ENCODE measurements at places on chromosomes 12 and 14.

GRCh38 chr14:96145116-96145864 lies 59.3 kb upstream of the BDKRB2 start:
- DNase-seq = no peak

DNA sequence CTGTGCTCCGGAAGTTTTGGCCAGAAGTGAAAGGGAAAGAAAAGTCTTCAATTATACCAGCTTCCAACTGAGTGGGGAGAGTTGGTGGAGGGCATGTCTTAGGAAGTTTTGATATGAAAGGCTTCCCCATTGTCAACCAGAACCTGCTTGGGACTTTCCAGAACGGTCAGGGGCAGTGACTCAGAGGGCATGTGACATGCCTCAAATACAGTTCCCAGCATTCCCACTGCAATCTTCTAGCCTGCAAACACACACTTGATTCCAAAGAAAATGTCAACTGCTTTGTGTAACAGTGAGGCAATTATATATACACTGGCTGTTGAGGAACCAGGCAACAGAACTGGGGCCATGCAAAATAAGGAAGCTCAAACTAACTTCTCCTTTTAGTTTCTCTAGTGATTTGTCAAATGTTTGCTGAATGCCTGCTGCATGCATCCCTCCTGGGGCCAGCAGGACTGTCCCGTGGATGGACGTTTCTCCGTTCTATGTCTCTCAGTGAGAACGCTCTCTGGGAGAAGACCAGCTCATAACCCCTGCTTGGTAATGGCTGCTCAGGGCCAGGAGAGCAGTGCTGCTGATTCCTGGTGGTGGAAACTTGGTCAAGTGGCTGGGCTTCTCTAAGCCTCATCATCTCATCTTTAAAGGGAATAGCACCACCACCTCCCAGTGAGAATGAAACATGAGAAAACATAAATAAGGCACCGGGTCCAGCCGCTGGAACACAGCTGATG lies 18.3 kb downstream of the SLC25A47 start:
- DNase-seq = no peak

DNA sequence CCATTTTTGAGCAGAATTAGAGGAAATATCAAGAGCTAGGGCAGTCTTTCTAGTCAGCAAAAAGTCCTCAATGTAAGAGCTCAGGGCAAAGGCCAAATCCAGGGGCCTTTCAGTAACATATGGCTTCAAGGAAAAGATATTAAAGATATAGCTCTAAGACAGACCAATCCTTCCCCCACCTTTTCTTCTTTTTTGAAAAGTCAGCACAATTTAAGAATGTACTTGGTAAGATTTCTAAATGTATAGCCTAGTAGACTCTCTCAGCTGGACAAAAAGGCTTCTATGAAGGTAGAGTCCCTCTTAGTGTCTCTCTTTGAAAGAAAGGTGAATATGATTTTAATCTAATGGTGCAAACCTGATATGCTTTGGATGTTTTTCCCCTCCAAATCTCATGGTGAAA lies 515.7 kb downstream of the VRK1 start:
- DNase-seq = no peak

DNA sequence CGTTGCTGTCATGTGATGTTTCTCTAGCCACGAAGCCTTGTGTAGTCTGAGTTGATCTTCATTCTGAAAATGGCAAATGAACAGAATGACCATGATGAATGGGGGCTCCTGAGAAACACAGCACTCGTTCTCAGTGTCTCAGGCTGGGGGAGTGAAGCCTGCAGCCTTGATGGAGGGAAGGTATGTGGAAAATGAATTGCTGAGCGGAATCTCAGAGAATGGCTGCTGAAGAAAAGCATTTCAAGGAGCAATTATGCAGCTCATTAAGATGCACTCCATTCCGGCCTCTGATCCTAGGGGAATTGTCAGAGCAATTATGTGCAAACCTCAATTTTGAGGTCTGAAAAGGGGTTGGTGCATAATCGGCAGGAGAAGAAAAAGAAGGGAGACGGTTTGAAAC lies 167.1 kb downstream of the CHST11 start:
- DNase-seq = no peak

DNA sequence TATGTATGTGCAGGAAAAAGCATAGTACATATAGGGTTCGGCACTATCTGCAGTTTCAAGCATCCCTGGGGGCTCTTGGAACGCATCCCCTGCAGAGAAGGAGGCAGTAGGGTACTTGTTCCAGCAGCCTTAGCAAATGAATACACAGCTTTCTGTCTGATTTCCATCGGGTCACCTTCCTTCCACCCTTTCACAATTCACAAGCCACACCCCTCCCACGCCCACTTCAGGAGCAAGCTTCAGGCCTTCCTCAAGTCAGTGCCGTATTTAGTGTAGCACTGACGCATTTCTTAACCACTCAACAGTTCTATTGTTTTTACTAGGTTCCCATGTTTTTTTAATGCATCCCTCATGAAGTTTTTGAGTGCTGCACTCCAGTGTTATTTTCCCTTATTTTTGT lies 64.2 kb downstream of the CLMN start:
- DNase-seq = no peak

- no peak for DNase-seq
These were observed 113.4 kb upstream of the SCAF11 start for GRCh38 chr12:46103559-46104383.

GRCh38 chr12:48868451-48868850 lies 2.8 kb upstream of the RND1 start:
- DNase-seq = no peak

- no peak for DNase-seq
These were observed 52.3 kb upstream of the ABCC9 start for GRCh38 chr12:21993438-21993981.

DNA sequence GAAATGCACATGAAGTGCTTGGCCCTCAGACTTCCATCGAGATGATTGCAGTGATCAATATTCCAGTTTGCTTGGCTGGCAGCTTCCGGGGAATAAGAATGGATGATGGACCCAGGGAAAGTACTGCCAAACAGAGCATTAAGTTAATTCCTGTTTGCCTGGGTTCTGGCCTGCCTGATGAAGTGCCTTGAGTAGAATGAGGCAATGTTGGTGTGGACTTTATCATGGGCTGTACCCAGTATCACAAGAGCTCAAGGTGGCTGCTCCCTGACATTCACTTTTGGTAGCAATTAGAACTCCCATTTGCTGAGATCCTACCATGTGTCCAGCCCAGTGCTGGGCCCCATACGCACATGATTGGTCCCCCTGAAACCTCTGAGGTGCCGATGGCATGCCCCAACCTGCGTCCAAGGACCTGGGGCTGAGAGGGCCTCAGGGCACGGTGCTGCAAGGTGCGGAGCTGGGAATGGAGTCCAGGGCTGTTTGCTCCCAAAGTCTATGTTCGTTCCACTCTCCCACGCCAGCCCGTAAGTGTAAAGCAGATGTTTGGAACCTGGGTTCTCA lies 80.7 kb downstream of the SLC25A47 start:
- DNase-seq = no peak

GRCh38 chr12:89051065-89051677 lies 301.1 kb downstream of the DUSP6 start:
- DNase-seq = no peak

All from activated CD4-positive, alpha-beta T cell treated with anti-CD3 and anti-CD28 coated beads for 1 hour (primary cell).